ENCODE measurements at places on chromosomes 13 and 19. TPM values are rescaled to one million over a fixed set of nuclear protein-coding genes. Genes with fewer than 3 reads are reported as not detected.

EXOC3L2 gene
- not detected for total RNA-seq

SELENOV gene
- total RNA-seq = not detected

ZSCAN4 gene
- not detected for total RNA-seq

ATXN8OS gene
- not detected for total RNA-seq

FBXO17 gene
- 29.0 TPM for total RNA-seq

C1QTNF9 gene
- total RNA-seq = not detected

ERICH6B gene
- total RNA-seq = not detected

SRRM5 gene
- total RNA-seq = under 0.01 TPM

JAK3 gene
- 7.8 TPM for total RNA-seq

LIN7B gene
- 4.8 TPM for total RNA-seq

SOHLH2 gene
- total RNA-seq = 0.43 TPM

MIA gene
- not detected for total RNA-seq

- DNase-seq = peak; percentile 43
These were observed 21.5 kb upstream of the FOSB start for GRCh38 chr19:45446295-45446694.

- peak; percentile 59 for DNase-seq
These were observed 195.7 kb downstream of the KLF12 start for GRCh38 chr13:73938372-73939070.

DNA sequence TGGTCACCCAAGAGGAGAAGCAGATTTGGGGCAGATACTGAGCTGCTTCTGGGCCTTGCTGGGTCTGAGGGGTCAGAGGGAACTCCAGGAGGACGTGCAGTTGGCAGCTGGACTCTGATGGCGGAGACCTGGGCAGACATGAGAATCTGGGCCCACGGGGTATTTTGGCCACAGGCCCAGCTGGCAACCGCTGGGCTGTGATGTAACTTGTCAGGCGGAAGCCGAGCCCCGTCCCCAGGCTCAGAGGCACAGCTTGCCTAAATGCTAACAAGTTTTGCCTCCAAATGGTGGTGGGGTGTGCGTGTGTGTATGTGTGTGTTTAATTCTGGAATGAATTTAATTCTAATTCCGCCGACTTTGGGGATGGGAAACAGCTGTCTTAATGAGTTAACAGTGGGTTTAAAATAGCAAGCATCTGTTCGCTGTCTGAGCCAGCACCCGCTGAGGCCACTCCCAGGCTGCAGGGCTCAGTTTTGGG is 11.6 kb downstream of the ZNRF4 start:
- DNase-seq = no peak

DNA sequence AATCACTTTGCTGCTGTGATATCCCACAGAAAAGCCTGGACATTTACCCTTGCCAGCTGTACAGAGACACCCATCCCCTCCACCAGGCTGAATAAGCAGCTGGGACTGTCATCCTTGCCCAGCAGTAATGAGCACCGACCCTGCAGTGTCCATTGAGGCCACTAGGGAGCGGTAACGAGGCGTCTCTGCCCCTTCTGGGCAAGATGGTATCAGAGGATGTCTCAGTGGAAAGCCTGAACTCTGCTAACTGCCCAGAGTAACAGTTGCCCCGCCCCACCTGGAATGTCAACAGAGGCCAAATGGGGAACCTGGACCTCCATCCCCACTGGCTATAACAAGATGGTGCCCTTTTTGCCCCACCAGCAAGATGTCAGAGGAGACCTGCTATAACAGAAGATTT is 22.8 kb upstream of the CEACAM20 start:
- peak; percentile 18 for DNase-seq

DNA sequence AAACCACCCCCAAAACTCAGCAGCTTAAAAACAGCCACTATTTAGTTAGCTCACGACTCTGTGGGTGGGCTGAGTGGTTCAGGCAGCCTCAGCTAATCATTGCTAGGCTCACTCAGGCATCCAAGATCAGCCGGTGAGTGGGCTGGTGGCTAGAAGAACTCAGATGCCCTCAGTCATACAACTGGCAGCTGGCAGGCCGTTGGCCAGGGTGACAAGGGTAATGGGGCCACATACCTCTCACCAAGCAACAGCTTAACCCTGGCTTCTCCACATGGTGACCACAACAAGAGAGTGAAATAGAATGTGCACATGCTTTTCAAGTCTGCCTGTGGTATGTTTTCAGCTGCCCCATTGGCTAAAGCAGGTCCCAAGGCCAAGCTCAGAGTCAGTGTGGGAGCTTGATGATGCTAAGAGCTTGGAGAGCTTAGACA is 435.4 kb upstream of the TSHZ3 start:
- no peak for DNase-seq

DNA sequence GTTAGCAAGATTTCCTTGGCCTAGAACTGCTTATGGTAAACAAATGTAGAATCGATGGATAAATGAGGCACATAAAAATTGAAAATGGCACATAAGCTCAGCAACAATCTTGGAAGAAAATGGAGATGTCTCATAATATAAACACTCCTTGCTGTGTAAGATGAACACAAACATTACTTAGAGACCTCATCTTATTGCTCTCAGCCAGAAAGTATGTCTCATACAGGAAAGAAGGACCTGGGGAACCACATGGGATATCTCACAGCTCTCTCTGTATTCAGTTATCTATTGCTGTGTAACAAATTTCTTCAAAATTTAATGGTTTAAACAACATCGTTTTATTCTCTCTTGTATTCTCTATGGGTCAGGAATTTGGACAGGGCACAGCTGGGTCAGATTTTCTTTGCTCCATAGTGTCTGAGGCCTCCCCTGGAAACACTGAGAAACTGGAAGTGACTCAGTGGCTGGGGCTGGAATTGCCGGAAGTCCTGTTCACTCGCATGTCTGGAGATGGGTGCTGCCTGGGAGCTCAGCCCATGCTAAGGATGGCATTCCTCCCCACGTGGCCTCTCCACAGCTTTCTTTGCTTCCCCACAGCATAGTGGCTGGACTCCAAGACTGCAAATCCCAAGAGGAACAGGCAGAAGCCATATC is 105.1 kb downstream of the NUFIP1 start:
- DNase-seq = peak; percentile 38

DNA sequence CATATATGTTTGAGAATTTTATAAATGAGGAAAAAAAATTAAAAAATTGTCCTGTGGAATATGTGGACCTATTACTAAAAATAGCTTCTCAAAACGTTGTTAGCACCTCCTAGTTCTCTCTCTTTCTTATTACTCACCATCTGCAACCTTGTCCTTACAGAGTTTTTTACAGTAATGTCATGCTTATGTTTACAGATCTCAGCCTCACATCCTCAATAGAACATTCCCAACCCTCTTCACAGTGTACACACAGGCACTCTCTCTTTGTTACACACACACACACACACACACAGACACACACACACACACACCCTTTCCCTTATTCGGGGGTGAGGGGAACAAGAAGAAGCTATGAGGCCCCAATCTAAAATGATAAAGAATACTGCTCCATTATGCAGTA is 197.7 kb downstream of the SLITRK6 start:
- no peak for DNase-seq

DNA sequence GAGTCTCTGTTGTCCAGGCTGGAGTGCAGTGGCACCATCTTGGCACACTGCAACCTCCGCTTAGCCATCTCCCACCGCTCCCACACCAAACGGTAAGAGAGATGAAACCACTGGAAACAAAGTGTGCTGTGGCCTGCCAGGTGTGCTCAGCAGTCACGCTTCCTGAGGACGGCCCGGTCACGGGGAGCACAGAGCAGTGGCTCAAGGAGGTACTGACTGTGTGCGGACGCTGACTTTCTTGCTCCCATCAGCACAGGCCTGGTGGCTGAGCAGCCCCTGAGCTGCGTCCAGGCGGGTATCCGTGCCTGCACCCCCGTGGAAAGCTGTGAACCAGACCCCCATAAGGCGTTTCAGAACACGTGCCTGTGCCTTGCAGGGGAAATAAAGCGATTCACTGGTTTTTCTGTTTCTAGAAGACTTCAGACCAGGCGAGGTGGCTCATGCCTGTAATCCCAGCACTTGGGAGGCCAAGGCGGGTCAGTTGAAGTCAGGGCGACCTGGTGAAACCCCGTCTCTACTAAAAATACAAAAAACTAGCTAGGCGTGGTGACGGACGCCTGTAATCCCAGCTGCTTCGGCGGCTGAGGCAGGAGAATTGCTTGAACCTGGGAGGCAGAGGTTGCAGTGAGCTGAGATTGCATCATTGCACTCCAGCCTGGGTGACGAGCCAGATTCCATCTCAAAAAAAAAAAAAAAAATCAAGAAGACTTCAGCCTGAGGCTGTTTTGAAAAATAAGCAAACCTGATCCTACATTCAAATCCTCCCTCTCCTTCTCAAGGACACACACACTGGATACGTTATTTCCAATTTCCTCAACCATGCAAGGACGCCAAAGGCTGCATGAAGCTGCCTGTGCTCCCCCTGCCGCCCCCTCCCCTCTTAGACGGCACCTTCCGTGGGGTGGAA is 25.5 kb downstream of the ADPRHL1 start:
- DNase-seq = peak; percentile 53

DNA sequence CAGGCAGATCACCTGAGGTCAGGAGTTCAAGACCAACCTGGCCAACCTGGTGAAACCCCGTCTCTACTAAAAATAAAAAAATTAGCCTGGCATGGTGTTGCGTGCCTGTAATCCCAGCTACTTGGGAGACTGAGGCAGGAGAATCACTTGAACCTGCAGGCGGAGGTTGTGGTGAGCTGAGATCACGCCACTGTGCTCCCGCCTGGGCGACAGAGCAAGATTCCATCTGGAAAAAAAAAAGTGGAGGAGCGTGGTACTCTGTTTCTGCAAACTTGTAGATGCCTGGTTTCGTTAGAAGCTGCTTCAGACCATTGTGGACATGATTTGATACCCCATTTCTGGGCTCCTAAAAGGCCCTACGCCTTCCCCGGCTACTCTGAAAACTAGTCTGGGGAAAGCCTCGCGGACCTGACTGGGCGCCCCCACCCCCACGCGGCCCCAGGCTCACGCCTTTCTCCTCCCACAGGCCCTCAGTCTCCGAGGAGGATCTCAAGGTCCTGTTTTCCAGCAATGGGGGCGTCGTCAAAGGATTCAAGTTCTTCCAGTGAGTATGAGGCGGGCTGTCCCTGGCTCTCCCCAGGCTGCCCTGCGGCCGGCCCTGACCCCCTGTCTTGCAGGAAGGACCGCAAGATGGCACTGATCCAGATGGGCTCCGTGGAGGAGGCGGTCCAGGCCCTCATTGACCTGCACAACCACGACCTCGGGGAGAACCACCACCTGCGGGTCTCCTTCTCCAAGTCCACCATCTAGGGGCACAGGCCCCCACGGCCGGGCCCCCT is 11.5 kb downstream of the PLPPR3 start:
- no peak for DNase-seq

DNA sequence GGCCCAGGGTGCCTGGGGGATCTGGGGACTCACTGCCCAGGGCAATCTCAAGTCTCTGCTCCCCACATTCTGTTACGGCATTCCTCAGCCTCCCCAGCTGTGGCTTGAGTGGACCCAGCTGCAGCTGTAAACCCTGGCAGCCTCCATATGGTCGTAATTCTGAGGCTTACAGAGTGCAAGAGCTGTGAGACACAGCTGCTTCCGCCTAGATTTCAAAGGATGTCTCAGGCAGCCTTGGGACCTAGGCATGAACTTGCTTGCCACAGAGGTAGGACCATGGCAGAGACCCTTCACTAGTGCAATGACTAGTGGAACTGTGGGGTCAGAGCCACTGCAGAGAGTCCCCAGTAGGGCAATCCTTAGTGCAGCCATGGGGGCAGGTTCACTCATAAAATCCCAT is 297.5 kb downstream of the ENOX1 start:
- DNase-seq = peak; percentile 77

- DNase-seq = no peak
These were observed 17.6 kb upstream of the DHRS12 start for GRCh38 chr13:51821606-51822005.

DNA sequence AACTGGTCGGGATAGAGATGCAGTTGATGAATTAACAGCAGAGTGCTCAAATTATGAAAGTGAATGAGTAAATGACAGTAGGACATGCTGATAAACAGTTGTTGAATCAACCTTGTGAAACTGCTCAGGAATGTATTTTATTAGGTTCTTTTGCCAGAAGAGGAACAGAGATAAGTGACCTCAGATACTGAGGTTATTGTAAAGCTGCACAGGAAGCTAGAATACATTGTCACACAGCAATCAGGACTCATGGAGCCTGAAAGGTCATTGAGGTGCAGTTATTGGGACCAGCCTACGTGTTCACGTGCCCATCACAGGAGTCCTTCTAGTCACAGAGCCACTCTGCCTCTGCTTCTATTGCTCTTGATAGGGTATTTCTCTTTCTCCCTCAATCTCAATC is 47.5 kb upstream of the MED4 start:
- DNase-seq = no peak

DNA sequence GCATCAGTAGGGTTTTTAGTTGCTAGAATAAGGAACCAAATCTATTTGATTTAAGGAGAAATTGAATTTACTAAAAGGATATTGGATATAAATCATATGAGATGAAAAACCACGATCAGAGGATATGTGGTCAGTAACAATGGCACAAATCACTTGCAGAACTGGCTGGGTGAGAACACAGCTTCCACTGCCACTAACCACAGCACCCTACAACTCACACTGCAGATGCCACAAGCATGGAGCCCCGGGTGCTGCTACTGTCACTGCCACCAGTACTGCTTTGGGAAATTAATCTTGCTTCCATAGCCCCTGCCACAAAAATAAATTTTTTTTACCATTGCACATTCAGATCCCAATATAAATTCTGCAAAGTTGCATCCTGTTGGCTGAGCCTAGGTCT is 40.6 kb upstream of the KLF12 start:
- DNase-seq = no peak

- DNase-seq = no peak
These were observed 5.7 kb downstream of the HOOK2 start for GRCh38 chr19:12769689-12770088.

DNA sequence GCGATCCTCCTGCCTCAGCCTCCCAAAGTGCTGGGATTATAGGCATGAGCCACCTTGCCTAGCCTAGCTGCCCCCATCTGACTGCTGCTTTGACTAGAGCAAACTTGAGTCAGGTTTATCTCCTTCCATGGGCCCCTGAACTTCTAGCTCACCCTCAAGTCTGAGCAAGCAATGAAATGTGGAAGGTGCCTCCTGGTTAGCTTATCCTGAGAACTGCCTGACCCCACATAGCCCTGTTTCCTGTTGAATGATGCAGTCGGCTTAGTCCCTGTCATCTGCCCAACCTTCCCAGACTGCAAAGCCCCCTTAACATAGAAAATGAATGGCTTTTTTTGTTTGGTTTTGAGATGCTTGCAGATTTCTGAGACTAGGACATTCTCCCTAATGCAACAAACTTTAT is 8.9 kb upstream of the TMEM160 start:
- DNase-seq = peak; percentile 87

GRCh38 chr13:27632214-27632613 is 10.5 kb downstream of the POLR1D start:
- no peak for DNase-seq

GRCh38 chr19:40165362-40165937 is 25.8 kb upstream of the MAP3K10 start:
- peak; percentile 26 for DNase-seq

Measured in fibroblast of villous mesenchyme (primary cell).